ENCODE measurements at places on chromosomes 3 and 15.

- no peak for DNase-seq
Measured at GRCh38 chr15:40928821-40929659, at the start of gene DLL4. TSS of gene DLL4 (plus strand) at chr15:40929340. CDS start at chr15:40929669, 329 bp downstream.

DNA sequence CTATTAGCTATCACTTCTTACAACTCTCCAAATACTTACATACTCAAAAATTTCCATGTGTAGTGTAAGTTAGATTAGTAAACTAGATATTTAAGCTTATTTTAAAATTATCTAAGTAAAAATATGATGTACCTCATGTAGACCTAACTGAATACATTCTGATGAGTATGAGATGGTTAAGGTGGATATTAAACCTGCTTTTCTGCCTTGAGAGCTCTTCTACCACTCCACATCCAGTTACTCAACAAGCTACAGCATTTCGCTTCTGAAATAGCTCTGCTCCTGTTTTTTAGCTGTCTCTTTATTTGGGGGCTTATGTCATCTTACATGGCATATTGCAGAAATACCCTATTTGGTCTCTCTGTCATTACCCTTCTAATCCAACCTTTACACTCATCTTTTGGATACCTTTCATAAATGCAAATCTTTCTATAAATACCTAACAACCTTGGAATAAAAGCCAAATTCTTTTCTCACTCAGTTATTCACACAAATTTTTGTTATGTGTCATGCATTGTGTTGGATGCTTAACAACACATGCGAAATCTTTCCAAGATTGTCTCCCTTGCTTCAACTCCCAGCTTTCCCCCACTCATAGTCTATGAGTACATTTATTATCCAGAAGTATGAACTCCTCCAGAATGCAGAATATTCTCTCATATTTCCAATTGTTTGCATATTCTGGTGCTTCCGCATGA lies 92.0 kb downstream of the ALCAM start:
- no peak for DNase-seq

DNA sequence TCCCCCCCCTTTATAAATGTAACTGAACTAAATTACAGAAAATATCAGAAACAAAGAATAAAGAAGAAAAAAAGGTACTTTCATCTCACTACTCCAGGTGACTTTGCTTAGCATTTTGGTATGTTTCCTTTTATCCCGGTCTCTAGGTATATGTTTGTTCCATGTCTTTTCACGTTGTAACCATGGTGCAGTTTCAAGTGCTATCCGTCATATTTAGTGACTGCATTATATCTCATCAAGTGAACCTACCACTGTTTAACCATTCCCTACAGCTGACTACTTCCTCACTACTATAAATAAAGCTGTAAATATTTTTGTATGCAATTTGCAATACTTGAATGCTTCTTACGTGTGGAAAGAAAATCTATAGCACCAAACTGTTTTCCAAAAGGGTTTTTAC lies 2.2 kb downstream of the BTBD1 start:
- DNase-seq: no peak

DNA sequence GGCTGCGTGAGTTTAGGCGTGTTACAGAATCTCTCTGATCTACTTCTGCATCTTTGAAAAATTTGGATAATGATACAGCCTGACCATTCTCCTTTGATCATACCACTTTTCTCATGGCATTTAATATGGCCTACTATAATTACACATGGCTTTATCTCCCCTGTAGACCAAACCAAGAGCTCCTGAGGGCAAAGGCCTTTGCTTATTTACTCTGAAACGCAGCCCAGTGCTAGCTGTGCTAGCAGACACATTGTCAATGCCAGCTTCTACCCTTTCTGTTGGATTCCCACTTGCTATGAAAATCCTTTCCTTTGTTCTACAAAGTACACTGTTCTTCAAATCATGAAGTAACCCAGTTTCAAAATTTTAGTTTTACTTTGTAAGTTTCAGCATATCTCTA lies 16.5 kb upstream of the VGLL4 start:
- no peak for DNase-seq

GRCh38 chr3:42288385-42288784 lies 22.4 kb upstream of the CCK start:
- no peak for DNase-seq

DNA sequence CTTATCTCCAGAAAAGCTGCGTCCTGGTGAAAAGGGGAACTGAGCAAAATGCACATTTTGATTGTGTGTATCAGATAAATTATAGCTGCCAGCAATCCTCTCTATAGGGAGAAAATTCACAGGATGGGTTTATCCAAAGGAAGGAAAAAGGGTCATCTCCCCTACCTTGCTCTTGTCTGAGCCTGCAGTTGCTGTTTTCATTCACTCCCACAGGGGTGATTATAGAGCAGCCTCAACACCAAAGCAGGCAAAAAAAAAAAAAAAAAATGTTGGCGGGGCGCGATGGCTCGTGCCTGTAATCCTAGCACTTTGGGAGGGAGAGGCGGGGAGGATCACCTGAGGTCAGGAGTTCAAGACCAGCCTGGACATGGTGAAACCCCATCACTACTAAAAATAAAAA lies 333.7 kb downstream of the ROBO2 start:
- no peak for DNase-seq

GRCh38 chr15:65778269-65778668 lies 13.8 kb downstream of the DENND4A start:
- DNase-seq: no peak

DNA sequence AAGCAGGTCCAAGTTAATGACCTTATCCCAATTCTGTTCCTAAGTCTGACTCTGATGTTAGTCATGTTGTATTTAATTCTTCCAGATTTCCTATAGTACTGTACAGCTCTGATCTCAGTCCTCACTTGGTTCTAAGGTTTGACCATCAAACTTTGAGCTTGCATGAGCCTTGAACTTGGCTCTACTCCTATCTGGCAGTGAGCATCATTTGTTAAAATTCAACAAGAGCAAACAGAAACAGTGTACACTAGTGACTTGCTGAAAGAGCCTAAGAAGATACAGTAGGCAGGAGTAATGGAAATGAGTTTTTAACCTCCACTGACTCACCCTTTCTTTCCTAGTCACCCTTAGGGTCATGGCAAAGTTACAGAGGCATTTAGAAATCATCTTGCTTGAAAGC lies 451.1 kb upstream of the TPRG1 start:
- DNase-seq: no peak

DNA sequence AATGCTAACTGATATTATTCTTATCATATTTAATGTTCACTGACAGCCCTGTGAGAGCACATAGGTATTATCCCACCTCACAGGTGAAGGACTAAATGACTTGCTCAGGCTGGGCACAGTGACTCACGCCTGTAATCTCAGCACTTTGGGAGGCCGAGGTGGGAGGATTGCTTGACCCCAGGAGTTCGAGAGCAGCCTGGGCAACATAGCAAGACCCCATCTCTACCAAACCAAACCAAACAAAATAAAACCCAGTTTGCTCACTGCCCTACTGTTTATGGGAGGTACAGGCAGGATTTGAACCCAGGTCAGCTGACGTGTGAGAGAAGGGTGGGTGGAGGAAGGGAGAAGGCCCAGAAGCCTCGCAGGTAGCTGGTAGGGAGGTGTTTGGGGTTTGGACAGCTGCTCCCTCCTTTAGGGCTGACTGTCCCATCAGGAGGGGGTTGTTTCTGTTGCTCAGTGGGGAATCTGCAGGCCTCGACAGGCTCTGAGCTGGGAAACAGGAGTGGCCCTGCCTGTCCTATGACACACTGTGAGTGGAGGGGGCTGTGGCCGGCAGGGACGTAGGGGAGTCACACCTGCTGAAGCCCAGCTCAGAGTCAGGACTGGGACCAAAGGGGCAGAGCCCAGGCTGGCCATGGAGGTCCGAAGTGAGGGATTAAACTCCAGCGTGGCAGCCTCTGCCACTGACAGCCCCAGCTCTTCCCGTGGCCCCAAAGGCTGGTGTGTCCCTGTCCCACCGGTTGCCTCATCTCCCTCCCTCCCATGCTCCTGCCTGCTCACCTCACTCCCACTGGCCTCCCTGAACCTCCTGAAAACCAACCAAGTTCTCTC lies 25.3 kb downstream of the BHLHE40 start:
- DNase-seq: no peak

DNA sequence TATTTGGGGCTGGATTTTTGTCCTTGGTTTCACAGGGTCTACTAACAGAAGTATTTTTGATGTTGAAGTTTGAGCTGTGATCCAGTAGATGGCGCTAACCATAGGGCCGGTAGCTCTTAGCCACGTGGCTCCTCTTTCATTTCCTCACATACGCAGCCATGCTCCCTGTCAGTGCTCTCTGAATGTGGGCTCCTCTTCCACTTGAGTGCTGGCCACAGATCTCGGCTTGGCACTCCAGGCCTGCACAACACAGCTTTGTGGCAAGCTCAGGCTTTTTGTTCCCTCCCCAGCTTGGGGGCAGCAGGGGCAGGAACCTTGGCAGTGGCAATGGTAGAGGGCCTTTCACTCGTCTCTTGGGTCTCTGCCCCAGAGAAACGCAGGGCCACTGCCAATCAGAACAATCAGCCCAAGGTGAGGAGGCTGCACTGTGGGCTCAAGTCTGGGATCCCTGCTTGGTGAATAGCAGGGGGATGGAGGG lies 18.6 kb upstream of the DNAAF4 start:
- no peak for DNase-seq

DNA sequence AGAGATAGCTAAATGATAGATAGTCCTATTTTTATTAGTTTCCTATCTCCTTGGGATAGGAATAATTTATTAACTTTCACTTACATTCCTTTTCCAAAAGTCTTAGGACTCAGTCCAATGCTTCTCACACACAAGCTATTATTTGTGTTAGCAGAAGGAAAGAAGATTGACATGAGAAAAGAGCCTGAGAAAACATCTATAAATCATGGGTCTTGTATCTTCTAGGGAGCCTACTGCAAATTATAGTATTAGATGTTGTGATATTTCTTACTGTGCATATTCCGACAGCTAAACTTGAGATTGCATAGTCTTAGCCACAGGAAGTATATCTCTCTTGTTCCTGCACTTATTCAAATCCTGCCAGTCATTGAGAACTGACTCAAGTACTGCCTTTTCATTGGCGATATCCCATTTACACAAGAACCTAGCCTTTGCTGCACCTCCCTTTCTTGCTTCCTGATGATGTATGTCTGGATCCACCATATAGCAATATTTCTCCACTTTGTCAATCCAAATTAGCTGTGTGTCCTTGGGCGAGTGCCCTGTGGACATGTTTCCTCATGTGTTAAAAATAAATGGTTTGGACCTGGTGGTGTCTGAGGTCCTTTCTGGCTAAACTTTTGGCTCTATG lies 245.1 kb upstream of the LMCD1 start:
- DNase-seq: no peak

- no peak for DNase-seq
Measured at GRCh38 chr3:184741798-184742675, 30.2 kb upstream of the MAGEF1 start.

DNA sequence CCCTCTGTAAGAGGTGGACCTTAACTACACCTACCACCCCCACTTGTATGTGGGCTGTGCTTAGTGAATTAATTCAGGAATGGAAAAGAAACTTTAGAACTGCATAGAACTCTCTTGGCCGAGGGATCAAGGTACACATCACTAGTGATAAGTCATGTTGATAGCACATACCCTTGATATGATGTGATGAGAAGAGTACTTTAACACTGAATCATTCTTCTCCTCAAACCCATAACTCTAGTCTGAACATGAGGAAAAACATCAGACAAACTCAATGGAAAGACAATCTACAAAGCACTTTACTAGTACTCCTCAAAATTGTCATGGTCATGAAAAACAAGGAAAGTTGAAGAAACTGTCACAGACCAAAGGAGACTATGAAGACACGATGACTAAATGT lies 87.6 kb downstream of the P2RY1 start:
- no peak for DNase-seq
